ENCODE measurements at places on chromosomes 5 and 9.

DNA sequence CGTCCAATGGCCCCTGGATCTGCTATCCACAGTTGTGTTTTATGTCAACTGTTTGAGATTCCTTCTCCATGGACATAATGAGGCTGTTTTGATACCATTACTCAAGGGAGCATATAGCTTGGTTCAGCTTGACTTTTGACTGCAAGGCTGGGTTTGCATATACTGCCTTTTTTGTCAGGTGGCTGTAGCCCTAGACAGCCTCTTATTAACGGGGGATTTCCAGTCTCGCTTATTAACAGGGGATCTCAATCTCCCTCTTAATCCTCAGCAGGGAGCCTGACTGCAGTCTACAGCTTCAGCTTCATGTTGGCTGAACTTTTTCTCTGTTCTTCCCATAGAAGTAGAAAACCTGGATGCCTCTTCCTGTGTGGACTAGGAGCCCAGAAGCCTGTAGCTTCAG lies 73.7 kb upstream of the TNC start:
- DNase-seq: no peak

- no peak for DNase-seq
These were observed 14.3 kb downstream of the PHF2 start for GRCh38 chr9:93590609-93591234.

GRCh38 chr5:125484272-125484741 lies 737.9 kb upstream of the ZNF608 start:
- no peak for DNase-seq

DNA sequence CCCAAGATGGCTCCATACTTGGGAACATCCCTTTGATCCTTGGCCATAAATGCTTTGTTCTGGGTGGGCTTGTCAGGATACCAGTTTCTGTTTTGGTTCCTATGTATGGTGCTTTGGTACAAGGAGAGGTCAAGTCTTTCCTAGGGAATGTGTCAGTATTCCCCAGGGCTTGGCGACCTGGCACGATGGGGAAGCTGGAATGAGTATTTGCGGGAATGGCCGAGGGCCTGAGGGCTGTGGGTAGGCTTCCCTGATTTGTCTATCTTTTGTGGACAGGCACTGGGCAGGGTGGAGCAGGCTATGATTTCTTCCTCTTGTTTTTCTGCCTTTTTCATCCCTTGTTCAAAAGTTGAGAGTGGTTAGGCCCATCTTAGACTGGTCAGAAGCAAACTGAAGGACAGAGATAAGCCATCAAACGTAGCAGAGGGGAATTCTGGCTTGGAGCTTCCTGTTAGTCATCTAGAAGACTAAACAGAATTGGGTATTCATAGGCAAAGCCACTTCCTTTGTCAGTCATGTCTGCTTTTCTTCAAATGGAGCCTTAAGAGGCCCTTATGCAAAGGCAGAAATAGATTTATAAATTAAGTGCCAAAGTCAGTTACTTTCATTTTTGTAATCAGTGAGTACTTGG lies 13.7 kb downstream of the DOCK2 start:
- DNase-seq: no peak

- no peak for DNase-seq
These were observed 30.0 kb upstream of the RNF130 start for GRCh38 chr5:180101451-180102105.

GRCh38 chr9:38118862-38119438 lies 49.9 kb upstream of the SHB start:
- peak; percentile 27 for DNase-seq

DNA sequence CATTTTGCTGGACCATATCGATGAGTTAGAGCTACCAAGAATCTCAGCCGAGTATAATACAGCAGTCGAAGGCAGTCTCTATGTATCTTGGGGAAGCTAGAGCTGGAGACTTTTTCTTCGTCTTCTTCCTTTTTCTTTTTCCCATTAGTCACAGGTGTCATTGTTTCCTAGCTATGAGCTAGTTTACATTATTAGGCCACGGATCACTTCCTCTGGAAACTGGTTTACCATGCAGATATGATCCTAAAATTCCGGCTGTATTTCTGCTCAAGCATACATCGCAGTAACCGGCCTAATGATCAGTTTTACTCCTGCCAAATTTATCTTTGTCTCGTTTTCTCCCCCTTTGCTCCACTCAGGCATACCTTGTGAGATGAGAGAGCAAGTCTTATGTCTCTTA lies 312.8 kb downstream of the ARHGAP26 start:
- no peak for DNase-seq

GRCh38 chr5:78779771-78780616 lies 131.4 kb upstream of the LHFPL2 start:
- no peak for DNase-seq

DNA sequence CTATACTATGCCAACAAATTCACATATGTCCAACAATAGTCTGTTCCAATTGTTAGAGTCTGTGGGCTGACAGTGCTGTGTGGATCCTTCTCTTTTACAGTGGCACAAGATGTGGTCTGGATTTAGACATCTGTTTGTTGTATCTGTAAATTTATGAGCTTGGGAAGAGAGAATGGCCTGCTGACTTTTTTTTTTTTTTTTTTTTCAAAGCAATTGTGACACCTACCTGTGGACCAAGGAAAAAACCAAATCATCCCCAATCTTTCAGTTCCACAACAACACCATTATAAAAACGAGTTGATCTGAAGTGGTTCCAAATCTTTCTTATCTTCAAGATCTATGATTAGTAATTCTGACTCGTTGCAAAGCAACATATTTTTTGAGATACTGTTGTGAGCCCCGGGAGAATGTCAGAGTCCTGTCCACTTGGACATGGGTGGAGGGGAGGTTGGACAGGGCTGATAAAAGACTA lies 4.9 kb downstream of the IRX2 start:
- no peak for DNase-seq

DNA sequence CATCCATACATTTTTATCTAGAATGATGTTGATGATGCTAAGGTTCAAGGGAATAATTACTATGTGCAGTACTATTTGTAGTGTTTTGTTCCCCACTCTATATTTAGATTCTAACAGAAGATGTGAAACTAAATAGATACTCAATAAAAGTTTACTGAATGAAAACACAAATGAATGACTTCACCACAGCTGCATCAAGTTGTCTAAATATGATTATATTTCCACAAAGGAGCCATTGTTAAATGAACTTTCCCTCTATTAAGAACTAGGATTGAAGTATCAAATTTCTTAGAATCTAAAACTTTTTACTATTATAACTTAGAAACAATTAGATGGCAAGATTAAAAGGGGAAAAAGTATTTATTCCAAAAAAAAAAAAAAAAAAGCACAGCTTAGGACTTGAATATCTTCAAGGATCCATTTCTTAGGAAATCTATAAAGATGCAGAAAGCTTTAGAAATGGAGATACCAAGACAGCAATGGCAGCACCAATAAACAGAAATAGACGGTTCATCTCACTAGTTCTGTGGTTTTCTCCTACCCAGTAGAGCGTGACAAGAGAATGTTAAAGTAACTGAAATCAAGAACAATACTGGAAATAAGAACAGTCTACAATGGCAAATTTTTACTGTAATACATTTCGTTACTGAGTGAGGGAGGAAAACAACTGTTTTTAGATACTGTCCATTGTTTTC lies 347.6 kb downstream of the EBF1 start:
- no peak for DNase-seq

DNA sequence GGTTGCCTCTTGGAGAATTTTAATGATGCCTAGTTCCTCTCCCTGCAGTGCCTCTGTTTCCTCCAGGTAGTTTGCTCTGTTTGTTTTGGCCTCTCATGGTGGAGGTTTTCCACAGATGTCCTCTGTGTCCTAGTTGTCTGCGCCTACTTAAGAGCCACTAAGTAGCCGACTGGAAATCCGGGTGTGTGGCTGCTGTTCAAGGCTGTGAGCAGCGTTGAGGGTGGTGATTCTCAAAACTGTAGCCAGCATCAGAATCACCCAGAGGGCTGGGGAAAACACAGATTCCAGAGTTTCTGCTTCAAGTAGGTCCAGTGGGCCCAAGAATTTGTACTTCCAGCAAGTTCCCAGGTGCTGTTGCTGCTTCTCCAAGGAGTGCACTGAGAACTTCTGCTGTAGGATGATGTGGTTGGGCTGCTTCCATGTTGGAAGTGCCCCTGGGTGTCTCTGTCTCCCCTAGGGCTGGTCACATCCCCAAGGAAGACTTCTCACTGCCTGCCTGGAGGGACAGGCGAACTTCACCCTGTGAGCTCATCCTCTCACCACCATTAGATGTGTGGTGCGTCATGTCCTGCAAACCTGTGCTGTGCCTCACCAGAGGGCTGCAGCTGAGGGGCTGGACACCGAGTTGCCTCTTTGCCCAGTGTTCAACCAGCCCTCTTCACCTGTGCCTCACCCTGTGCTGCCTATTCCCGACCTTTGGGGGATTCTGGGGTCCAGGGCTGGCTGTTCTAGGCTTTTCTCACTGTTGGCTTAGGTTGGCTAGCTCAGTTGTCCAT lies 34.8 kb downstream of the SECISBP2 start:
- DNase-seq: no peak

- DNase-seq: no peak
These were observed 329.0 kb upstream of the MPDZ start for GRCh38 chr9:13608451-13608850.

- DNase-seq: no peak
These were observed 50.1 kb downstream of the DRD1 start for GRCh38 chr5:175393897-175394296.

- DNase-seq: no peak
These were observed 57.9 kb downstream of the TGFBR1 start for GRCh38 chr9:99162759-99163364.

DNA sequence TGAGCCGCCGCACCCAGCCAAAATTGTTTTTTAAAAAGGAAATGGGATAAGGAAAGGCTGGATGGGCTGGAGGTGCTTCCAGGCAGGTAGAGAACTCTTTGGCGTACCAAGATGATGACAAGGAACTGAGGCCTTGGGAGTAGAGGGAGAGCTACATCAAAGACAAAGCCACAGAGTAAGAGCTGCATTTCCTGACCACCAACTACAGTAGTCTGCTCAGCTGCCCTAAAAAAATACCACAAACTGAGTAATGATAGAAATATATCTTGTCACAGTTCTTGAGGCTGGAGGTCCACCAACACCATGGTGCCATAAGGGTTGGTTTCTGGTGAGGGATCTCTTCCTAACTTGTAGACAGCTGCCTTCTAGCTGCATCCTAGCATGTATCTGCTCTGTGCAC lies 8.2 kb downstream of the OR1K1 start:
- no peak for DNase-seq

GRCh38 chr9:106697750-106698502 lies 165.0 kb upstream of the ZNF462 start:
- DNase-seq: peak; percentile 80

- no peak for DNase-seq
These were observed 405.3 kb upstream of the CLINT1 start for GRCh38 chr5:158264264-158264663.

DNA sequence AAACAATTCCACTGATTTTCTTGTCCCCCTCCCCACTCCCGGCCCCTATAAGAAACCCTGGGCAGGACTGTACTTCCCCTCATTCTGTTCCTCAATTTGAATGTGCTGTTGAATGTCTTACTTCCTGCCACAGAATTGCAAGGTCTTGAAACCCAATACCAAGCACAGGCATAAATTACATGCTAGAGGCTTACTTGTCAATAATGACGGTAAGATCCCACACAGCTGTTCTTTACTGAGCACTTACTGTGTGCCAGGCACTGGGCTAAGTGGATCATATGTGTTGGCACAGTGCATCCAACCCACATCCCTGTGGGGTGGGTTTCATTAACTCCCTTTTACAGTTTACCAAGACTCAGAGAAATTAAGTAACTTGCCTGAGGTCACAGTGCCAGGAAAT lies 63.4 kb downstream of the MVB12B start:
- no peak for DNase-seq

- peak; percentile 86 for DNase-seq
These were observed 202.5 kb downstream of the MEF2C start for GRCh38 chr5:88680253-88681132.

DNA sequence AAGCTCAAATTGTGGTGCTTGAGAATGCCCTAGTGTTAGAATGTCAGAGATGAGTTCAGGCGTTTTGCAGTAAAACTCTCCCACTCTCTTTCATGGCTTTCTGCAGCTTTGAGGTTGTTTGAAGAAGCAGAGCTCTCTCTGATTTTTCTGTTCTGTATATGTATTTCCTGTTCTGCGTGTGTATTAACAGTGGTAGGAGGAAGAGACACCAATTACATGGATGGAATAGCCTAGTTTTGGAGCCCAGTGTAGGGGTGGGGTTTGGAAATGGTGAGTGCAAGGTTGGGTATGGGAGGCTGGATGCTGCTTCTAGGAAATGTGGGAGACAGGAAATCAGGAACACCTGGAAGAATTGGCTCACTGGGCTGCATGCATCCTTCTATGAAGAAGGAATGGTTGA lies 12.4 kb downstream of the LARP1 start:
- DNase-seq: no peak

GRCh38 chr5:78360924-78361630 lies 660 bp downstream of the SCAMP1 start:
- DNase-seq: peak; percentile 84

- DNase-seq: no peak
These were observed 1435.6 kb upstream of the NUDT12 start for GRCh38 chr5:104998169-104998568.

DNA sequence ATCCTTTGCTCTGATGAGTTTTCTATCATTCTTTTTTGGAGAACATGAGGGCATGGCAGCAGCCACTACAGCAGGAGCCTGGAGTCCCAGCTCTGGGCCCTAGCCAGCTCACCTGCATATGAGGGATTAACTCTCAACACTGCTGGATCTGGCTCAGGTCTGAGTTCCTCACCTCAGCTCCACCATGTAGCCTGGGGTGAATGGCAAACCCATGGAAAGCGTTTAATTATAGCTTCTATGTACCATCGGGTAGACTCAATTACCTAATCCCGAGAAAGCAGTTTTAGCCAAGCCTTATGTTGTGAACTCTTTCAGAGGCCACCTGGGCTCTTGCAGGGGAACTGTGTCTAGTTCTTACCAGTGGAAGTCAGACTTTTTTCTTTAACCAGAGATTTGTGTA lies 3.9 kb upstream of the S100Z start:
- DNase-seq: no peak

- no peak for DNase-seq
These were observed 77.4 kb downstream of the SEC61B start for GRCh38 chr9:99299211-99300102.

GRCh38 chr5:20601678-20602100 lies 613.7 kb upstream of the CDH18 start:
- DNase-seq: no peak

GRCh38 chr5:13910201-13910600 lies 34.3 kb downstream of the DNAH5 start:
- DNase-seq: no peak

GRCh38 chr9:96057155-96057554 lies 181.7 kb downstream of the ERCC6L2 start:
- no peak for DNase-seq

GRCh38 chr5:88675168-88675707 lies 207.7 kb downstream of the MEF2C start:
- no peak for DNase-seq

GRCh38 chr5:98771382-98772109 lies 1.9 kb upstream of the RGMB start:
- DNase-seq: no peak
